MV-4-11 (cell line): ENCODE measurements at places on chromosomes 7 and 10.

- DNase-seq: no peak
These were observed at the start of gene RAMP3 for GRCh38 chr7:45157653-45158401. RAMP3 (plus strand) TSS chr7:45157791; CDS start chr7:45157829, 38 bp downstream.

DNA sequence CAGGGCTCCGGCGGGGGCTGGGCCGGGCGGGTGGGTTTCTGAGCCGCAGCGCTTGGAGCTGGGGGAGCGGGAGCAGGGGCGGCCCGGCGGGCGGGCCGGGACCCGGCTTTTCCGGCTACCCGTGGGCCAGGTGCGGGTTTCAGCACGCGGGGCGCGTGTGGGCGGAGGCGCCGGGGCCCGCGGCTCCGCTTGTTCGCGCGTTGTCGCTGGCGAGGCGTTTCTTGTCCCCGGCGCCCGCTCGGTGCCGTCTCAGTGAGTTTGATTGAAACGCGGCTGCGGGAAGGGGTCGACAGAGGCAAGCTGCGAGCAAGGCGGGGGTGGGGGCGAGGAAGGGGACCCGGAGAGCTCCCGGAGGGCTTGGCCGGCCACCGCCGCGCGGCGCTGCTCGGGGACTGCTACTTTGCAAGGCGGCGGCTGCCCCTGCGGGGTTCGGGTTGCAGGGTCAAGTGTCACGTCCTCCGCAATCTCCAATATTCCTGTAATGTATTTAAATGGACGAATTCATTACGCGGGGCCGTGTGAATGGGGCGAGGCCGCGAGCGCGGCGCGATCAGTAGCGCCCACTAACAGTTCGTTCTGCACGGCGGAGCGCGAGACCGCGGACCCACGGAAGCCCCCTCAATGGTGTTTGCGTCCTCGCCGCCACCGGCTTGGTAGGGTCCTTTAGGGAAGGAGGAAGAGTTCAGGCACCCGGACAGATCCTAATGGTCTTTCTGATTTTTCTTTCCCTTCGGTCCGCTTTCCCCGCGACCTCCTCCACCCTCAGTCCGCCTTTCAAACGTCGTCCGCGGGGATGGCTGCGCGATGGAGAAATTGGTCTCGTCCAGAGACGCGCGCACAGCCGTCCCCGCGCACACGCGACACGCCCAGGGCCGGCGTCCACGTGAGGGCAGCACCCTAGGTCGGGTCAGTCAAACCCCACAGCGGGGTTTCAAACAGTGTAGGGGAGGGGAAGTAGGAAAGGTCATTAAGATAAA is 76.9 kb downstream of the INSIG1 start:
- peak; percentile 30 for DNase-seq

DNA sequence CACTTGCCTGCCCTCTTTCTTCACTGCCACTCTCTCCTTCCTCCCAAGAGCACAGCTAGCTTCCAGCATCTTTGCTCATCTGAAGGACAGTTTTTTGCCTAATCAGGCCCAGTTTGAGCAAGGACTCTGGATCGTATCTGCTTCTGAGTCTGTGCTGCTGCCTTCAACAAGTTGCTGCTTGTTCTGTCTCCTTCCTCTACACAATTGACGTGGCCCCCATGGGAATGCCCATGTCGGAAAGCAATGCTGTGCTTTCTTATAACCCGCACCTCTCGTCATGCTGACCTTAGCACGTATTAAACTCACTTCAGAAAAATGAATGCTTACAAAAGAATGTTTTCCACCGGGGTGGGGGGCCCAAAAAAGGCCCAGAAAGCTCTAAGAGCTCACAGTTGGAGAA is 324.7 kb upstream of the C7orf33 start:
- DNase-seq: no peak

DNA sequence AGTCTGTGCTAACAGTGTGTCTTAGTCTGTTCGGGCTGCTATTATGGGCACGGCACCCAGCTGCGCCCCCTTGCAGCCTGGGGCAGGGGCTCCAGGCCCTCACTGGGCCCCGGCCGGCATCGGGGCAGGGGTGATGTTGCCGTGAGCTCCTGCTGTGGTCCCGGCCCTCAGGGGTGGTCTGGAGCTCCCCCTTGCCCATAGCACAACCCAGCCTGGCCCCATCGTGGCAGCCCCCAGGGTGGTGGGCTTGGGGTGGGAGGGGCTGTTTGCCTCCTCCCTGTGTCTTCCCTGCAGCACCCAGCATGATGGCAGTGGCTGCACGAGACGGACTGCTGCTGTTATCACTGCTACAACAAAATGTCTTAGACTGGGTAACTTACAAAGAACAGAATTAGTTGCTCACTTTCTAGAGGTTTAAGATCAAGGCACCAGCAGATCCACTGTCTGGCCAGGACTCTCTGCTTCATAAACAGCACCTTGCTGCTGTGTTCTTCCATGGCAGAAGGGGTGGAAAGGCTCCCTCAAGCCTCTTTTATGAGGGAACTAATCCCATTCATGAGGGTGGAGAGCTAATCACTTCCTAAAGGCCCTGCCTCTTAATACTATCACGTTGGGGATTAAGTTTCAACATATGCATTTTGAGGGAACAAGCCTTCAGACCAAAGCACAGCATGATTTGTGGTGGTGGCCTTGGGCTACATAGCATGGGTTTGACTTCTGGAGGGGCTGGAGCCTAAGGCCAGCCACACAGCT is 149.5 kb downstream of the SEC23IP start:
- DNase-seq: peak; percentile 17

DNA sequence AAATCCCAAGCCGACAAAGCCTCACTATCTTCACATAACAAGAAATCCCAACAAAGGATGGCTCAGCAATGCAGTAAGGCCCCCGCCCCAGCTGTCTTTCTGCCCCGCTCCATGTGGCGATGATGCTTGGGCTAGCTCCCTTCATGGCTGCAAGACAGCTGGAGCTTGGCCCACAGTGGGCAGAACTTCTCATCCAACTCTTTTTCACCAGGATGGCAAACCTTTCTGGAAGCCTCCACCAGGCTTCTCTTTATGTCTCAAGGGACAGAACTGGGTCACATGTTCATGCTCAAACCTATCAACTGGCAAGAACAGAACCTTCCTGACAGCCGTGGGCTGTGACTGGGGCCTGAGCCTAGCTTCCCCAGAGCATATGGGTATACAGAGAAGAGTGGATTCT is 260.5 kb upstream of the MKLN1 start:
- no peak for DNase-seq

- DNase-seq: peak; percentile 57
These were observed 4.6 kb downstream of the LFNG start for GRCh38 chr7:2523941-2524807.
